Dorsolateral prefrontal cortex (tissue), 122 donors: ENCODE measurements at places on chromosomes 5 and 9. TPM values are rescaled to one million over a fixed set of nuclear protein-coding genes. Genes with fewer than 3 reads are reported as not detected.

GRCh38 chr5:56977822-56978221 lies 25.9 kb upstream of the MIER3 start:
- no peak for DNase-seq

GRCh38 chr5:52202256-52202655 lies 585.5 kb upstream of the ITGA1 start:
- no peak for DNase-seq

DNA sequence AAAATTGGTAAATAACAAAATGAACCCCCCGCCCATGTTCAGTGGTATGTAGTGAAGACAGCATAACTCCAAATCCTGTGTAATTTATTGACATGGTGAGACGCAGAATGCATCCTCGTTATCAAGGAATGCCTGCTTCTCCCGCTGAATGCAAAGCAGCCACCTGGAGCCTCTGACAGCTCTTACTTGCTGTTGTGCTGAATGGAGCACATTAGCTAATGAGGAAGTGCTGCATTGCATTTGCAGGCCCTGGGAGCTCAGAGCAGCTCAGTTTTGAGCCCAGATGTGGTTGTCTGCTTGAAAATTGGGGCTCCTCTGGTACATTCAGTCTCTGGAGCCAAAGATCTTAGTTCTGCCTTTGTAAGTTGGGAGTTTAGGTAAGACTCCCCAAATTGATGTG lies 28.9 kb downstream of the PLAC8L1 start:
- no peak for DNase-seq

GRCh38 chr5:160298189-160298588 lies 14.2 kb downstream of the CCNJL start:
- DNase-seq, result no peak

Gene GLIPR2
- 11.4 TPM for total RNA-seq

Gene LHX3
- total RNA-seq, result not detected

Gene HACD4
- total RNA-seq, result 0.95 TPM

Gene FRRS1L
- 96.8 TPM for total RNA-seq
